Kidney (tissue), 22 donors: ENCODE measurements at places on chromosomes 3 and 15.

DNA sequence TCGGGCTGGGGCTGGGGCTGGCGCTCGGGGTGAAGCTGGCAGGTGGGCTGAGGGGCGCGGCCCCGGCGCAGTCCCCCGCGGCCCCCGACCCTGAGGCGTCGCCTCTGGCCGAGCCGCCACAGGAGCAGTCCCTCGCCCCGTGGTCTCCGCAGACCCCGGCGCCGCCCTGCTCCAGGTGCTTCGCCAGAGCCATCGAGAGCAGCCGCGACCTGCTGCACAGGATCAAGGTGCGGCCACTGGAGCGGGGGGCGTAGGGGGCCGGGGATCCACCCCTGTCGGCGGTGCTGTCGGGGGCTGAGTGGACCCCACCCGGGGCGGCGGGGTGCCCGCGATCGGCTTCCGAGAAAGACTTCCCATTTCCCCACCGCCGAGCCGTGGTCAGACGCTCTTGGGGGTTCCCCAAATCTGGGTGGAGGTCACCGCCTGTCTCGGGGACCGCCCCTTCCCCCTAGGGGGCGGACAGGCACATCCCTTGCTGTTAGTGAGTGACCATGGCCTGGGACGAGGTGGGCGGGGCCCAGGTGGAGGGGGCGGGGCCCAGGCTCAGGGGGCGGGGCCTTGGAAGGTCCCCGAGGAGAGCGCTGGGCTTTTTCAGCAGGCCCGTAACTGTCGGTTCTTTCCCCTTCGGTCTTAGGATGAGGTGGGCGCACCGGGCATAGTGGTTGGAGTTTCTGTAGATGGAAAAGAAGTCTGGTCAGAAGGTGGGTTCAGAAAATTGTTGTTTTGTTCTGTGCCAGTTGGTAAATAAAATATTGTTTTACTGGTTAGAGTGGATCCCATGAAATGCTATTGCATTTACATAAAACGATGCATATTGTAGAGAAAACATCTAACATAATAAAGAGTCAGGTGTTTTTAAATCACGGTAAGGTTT lies 578 bp downstream of the LACTB start:
- DNase-seq, result peak; percentile 97
- peak overlapping the region; percentile 87 for H3K4me3 ChIP-seq
- H3K4me1 ChIP-seq, result no peaks in the 10 kb centered on the region
- H3K36me3 ChIP-seq, result no peaks in the 10 kb centered on the region
- no peaks in the 10 kb centered on the region for H3K27me3 ChIP-seq

- H3K4me3 ChIP-seq, result peak overlapping the region; percentile 98
- peak overlapping the region; percentile 90 for H3K27ac ChIP-seq
- peak; percentile 50 for DNase-seq
- peaks cover 19% of the 10 kb centered on the region for H3K4me1 ChIP-seq
Observed at GRCh38 chr15:30990446-30991254, 778 bp downstream of the MTMR10 start.

GRCh38 chr15:90320885-90321278 lies 31.2 kb upstream of the ZNF774 start:
- H3K27me3 ChIP-seq, result no peaks in the 10 kb centered on the region
- no peak for DNase-seq
- H3K4me1 ChIP-seq, result peaks cover 3% of the 10 kb centered on the region
- H3K36me3 ChIP-seq, result no peaks in the 10 kb centered on the region
- no peak overlapping the region for H3K4me3 ChIP-seq

DNA sequence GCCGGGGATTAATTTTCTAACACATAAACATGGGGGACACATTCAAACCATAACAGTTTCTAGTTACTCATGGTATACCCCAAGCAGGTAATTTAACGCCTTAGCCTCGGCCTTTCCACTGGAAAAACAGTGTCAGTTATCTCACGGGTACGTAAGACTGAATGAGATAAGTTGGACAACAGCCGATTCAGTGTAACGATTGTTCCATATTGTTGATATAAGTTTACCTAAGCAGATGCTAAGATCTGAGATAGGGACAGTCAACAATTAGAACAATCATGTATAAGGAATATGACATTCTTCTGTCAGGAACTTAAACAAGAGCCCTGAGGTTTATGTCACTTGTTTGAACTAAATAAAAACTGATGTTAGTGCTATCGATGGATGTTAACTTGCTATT lies 130.8 kb downstream of the GHSR start:
- no peaks in the 10 kb centered on the region for H3K27me3 ChIP-seq
- peaks cover 18% of the 10 kb centered on the region for H3K4me1 ChIP-seq
- peaks cover 5% of the 10 kb centered on the region for H3K36me3 ChIP-seq
- no peak for DNase-seq
- no peak overlapping the region for H3K4me3 ChIP-seq

- H3K27me3 ChIP-seq, result no peaks in the 10 kb centered on the region
- no peak for DNase-seq
- H3K36me3 ChIP-seq, result peaks cover 20% of the 10 kb centered on the region
- no peaks in the 10 kb centered on the region for H3K4me1 ChIP-seq
Observed at GRCh38 chr3:195699860-195700259, 20.9 kb upstream of the MUC20 start.

- peak overlapping the region; percentile 85 for H3K27ac ChIP-seq
- peaks cover 4% of the 10 kb centered on the region for H3K4me1 ChIP-seq
- H3K4me3 ChIP-seq, result peak overlapping the region; percentile 78
- H3K27me3 ChIP-seq, result peaks cover 40% of the 10 kb centered on the region
- no peak for DNase-seq
- H3K36me3 ChIP-seq, result no peaks in the 10 kb centered on the region
Observed at GRCh38 chr3:128486681-128487537, 6.1 kb downstream of the GATA2 start.

- no peaks in the 10 kb centered on the region for H3K27me3 ChIP-seq
- H3K4me1 ChIP-seq, result no peaks in the 10 kb centered on the region
- no peak overlapping the region for H3K4me3 ChIP-seq
- H3K27ac ChIP-seq, result no peak overlapping the region
- no peaks in the 10 kb centered on the region for H3K36me3 ChIP-seq
Observed at GRCh38 chr3:163384383-163384782, 1693.9 kb downstream of the SI start.

- no peak for DNase-seq
- H3K36me3 ChIP-seq, result no peaks in the 10 kb centered on the region
- H3K27ac ChIP-seq, result no peak overlapping the region
- H3K27me3 ChIP-seq, result no peaks in the 10 kb centered on the region
- no peak overlapping the region for H3K4me3 ChIP-seq
Observed at GRCh38 chr3:157103860-157104259, 56.1 kb downstream of the CCNL1 start.

DNA sequence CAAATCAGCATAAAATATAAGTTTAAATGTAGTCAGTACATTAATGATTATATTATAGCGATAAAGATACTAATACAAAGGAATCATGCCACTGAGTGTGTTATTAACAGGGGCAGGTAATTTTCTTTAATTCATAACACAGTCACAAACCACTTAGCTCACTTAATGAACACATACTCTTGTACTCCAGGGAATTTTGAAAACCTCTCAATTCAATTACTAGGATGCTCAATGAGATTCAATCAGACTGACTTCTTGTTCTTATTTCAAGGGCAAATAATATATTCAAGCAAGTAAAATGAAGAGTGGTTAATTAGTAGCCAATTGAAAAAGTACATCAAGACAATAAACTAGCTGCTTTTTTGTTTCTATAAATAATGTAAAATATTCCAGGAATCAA lies 5.8 kb upstream of the SUCNR1 start:
- H3K27me3 ChIP-seq, result no peaks in the 10 kb centered on the region
- no peak overlapping the region for H3K4me3 ChIP-seq
- DNase-seq, result no peak

GRCh38 chr15:24772266-24772665 lies 96.7 kb downstream of the NPAP1 start:
- H3K4me3 ChIP-seq, result peak overlapping the region; percentile 61
- no peak for DNase-seq
- no peaks in the 10 kb centered on the region for H3K27me3 ChIP-seq
- H3K36me3 ChIP-seq, result no peaks in the 10 kb centered on the region
- no peak overlapping the region for H3K27ac ChIP-seq

DNA sequence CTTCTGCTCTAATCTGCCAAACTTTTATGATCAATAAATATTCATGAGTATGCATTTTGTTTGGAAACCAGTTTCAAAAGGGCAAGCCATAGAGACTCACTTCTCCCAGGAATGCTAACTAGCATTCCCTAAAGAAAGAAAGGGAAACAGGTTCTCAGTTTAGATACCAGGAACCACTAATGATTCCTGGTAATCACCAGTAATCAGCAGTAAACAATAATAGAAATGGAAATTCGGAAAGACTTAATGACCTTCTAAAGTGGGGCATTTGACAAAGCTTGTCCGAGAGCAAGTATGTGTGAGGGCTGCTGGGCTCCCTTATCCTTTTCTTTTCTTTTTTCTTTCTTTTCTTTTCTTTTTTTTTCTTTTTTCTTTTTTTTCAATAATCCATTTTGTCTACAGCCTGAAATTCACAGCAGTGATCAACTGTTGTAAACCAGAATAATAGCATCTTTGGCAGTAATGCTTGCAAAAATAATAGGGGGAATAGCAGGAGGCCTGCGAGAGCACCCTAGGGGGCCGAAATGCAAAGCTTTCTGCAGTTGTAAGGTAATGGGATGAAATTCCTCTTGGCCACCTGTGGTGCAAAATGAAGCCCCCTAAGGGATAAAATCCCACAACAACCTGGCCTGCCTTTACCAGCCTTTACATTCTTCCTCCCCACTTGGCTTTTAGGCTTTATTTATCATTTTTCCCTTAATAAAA lies 253.2 kb downstream of the ZPLD1 start:
- H3K4me3 ChIP-seq, result no peak overlapping the region
- no peak for DNase-seq
- no peaks in the 10 kb centered on the region for H3K27me3 ChIP-seq
- H3K4me1 ChIP-seq, result no peaks in the 10 kb centered on the region

DNA sequence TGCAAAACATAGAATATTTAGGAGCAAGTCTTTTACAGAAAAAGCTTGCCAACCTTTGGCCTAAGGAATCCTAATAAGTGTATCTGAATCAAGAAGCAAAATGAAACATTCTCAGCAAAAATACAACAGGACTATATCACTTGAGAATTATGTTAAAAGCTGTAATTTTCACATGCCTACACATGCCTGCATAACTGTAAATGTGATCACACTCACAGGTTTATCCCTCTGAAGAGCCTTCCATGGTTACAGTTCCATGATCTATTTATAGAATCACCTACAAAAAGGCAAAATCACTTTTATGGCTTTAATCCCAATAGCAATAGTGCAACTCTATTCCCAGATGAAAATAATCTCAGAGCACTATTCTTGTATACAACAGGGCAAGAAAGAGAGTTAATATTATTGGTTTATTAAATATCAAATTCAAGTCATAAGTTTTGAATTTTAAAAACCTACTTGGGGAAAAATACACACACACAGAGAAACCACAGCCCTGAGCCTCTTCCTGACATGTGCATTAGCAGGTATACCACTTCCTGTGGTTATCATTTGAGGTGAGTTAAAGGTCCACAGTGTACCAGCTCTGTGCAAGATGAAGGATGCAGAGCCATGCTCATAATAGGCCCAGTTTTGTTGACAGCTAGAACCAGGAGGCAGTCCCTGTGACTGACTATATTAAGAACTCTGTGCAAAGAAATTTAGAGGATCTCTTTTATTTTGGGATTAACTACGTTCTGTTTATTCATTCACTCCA lies 252.5 kb upstream of the TGFBR2 start:
- no peaks in the 10 kb centered on the region for H3K36me3 ChIP-seq
- no peak overlapping the region for H3K4me3 ChIP-seq
- no peak overlapping the region for H3K27ac ChIP-seq
- H3K27me3 ChIP-seq, result no peaks in the 10 kb centered on the region
- no peaks in the 10 kb centered on the region for H3K4me1 ChIP-seq

- no peaks in the 10 kb centered on the region for H3K36me3 ChIP-seq
- H3K27ac ChIP-seq, result no peak overlapping the region
- H3K27me3 ChIP-seq, result no peaks in the 10 kb centered on the region
- peaks cover 8% of the 10 kb centered on the region for H3K4me1 ChIP-seq
- no peak overlapping the region for H3K4me3 ChIP-seq
- no peak for DNase-seq
Observed at GRCh38 chr3:28244491-28244890, 3.1 kb downstream of the CMC1 start.

GRCh38 chr15:82186719-82187406 lies 75.7 kb downstream of the EFL1 start:
- no peaks in the 10 kb centered on the region for H3K4me1 ChIP-seq
- H3K27me3 ChIP-seq, result no peaks in the 10 kb centered on the region
- DNase-seq, result no peak

GRCh38 chr3:69322158-69322509 lies 63.8 kb downstream of the FRMD4B start:
- peaks cover 7% of the 10 kb centered on the region for H3K4me1 ChIP-seq
- H3K36me3 ChIP-seq, result no peaks in the 10 kb centered on the region
- H3K27me3 ChIP-seq, result no peaks in the 10 kb centered on the region
- H3K4me3 ChIP-seq, result no peak overlapping the region
- no peak for DNase-seq

- H3K27me3 ChIP-seq, result no peaks in the 10 kb centered on the region
- H3K4me1 ChIP-seq, result no peaks in the 10 kb centered on the region
- no peak overlapping the region for H3K27ac ChIP-seq
- no peak for DNase-seq
Observed at GRCh38 chr3:123070510-123070909, 3.7 kb downstream of the PDIA5 start.

DNA sequence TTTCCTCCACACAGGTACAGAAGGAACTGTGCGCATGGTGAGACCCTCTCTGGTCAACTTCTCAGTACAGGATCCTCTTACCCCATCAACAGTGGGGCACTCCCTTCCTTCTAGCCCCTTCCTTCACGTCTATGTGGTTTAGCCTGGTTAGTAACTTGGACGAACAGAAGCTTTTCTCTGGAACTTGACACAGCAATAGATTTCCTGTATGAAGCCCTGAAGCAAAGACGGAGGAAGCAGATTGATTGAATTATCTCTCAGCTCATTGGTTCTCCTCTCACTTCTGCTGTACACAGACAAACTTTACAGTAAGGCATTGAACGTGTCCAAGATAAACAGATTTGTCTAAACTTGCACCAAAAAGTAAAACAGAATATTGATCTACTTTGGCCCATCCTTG lies at the start of gene CD200R1:
CD200R1 (minus strand) TSS at position 210 of the 400 bp plus-strand sequence. CDS start 246 bp downstream, outside the sequence.
- H3K4me3 ChIP-seq, result no peak within 1 kb of the TSS
- H3K27me3 ChIP-seq, result no peaks in the 10 kb centered on the region
- no peaks in the 10 kb centered on the region for H3K36me3 ChIP-seq
- no peak within 1 kb of the TSS for H3K27ac ChIP-seq

DNA sequence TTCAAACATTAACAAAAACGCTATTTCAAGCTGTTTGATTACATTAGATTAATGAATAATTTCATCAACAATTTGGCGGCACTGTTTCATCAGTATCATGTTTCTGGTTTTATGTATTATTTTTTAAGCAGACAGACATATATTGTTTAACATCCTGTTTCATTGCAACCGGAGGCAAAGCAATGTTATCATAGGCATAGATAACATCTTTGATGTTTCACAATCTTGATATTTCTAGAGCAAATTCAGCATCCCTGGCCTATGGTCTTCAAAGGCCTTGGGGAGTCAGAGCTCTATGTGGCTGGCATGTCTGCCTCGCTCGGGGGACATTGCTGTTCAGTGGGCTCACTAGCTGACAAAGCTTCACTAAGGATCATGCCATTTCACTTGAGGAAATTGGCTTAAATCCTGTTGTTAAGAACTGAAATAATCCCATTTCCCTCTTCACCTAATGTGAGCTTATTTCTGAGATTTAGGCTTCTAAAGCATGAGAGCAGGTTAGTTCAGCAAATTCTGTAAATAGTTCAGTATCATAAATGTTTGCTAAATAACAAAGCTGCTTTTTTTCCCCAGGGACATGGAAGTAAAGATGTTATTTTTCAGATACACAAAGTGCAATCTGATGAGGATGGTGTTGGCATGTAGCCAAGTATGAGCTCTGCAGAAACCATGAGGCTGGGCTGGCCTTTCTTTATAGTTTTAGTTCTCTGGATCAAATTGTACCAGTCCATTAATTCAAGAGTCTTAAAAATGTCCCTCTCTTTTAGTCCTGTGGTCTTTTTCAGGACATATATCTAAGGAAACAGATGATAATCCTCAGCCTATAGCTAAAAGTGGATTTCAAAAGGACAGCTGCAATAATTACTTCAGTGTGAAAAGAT lies 941.4 kb downstream of the PLOD2 start:
- no peak overlapping the region for H3K4me3 ChIP-seq
- H3K36me3 ChIP-seq, result no peaks in the 10 kb centered on the region
